Activated CD4-positive, alpha-beta T cell treated with anti-CD3 and anti-CD28 coated beads for 1 hour (primary cell): ENCODE measurements at places on chromosomes 5 and 9.

DNA sequence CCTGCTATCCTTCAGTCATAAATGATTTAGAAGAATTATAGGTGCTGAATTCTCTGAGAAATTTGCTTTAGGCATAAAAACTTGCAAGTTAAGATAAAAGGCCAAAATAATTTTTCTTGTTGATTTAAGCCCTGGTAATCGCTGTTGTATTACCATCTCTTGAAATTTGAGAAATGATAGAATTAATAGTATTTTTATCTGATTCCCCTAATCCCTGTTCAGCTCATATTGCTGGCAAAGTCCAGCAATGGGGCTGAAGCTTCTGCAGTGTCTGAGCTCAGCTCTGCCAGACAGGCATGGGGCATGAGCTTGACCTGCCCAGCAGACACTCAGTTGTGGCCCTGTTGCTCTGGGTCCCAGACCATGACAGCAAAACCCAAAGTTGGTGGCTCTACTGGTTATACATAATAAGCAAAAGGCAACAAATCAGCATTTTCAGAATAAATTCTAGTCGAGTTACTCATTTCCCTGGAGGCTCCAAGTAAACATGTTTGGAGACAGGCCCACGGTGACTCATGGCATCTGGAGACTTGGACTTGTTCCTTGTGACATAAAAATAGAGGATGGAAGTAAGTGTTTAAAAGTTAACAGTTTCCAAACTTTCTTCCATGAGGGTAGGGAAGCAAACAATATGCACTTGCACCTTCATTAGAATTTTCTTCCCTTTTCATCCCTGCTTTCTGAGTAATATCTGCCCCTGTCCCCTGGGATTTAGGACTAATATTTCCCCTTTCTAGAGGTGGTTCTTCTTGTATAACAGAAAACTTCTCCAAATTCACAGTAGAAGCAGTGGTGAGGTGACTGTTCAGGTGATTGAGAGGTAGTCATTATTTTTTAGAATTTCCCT, 60.2 kb upstream of the SLC2A8 start:
- no peak for DNase-seq

DNA sequence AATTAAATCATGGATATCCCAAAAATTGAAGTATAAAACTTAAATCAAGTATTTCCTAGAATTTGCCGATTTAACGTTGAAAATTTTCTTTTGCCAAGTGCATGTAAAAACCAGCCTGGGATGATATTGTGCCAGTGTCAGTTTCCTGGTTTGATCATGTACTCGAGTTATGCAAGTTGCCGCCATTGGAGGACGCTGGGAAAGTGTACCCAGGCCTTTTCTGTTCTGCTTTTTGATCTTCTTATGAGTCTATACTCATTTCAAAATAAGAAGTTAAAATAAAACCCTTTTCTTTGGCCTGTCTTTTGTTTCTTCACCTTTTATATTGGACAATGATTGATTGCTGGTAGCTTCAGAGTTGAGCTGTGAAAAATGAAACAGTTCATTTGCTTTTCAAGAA, 93.1 kb upstream of the NFIL3 start:
- no peak for DNase-seq

GRCh38 chr5:88298425-88298824, 29.8 kb upstream of the TMEM161B start:
- no peak for DNase-seq

- no peak for DNase-seq
Observed at GRCh38 chr9:6909181-6909580, 151.4 kb downstream of the KDM4C start.

GRCh38 chr9:113875459-113876150, 504 bp upstream of the ZNF618 start:
- no peak for DNase-seq

DNA sequence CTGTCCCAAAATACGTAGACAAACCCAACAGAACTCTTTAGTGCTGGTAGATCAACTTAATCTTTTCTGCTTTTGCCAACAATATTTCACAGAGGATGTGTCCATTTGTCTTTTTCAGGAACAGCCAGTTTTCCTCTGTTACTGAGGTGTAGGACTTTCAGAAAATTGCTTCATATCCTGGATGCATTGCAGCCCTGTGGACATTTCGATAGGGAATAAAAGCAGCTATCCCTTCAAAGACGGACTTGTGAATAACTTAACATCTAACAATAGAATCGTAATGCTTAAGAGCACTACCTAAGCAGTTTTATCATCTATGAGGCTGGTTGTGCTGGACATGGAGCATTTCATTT, 59.7 kb downstream of the PCSK1 start:
- no peak for DNase-seq

DNA sequence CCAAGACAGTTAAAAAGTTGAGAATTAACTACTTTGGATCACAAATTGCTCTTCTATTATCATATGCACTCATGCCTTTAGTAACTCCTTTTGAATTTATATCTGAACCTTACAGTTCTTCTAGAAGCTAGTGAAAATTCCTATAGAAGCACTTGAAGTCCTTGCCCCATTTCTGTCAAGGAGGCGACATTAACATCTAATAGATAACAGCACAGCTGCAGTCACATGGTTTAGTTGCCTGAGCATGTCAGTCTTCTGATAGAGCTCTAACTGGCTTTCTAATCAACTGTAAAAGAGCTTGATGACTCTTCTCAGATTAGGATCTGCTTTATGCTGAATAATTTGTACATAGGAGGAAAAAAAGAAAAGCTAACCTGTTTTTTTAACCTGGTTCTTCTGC, 9.0 kb downstream of the RFESD start:
- no peak for DNase-seq

- no peak for DNase-seq
Observed at GRCh38 chr9:14797435-14797834, 74.9 kb upstream of the CER1 start.

DNA sequence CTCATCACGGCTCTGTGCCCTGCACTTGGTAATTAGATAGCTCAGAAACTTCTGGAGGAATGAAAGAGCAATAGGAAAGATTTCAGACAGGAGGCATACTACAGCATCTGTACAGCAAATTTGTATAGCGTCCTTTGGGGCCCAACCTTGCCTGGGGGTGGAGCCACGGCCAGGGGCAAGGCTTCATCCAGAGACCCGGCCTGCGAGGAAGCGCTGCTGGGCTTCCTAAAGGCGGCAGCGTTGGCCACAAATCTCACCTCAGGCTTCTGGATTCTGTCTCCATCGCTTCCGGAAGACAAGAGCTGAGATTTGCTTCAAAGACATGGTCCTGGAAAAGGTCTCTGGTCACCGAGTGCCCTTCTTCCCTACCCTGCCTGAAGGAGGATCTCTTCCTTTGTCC, 12.2 kb upstream of the SPATA31D1 start:
- no peak for DNase-seq

- DNase-seq: no peak
Observed at GRCh38 chr5:173420108-173420507, 91.9 kb upstream of the STC2 start.

DNA sequence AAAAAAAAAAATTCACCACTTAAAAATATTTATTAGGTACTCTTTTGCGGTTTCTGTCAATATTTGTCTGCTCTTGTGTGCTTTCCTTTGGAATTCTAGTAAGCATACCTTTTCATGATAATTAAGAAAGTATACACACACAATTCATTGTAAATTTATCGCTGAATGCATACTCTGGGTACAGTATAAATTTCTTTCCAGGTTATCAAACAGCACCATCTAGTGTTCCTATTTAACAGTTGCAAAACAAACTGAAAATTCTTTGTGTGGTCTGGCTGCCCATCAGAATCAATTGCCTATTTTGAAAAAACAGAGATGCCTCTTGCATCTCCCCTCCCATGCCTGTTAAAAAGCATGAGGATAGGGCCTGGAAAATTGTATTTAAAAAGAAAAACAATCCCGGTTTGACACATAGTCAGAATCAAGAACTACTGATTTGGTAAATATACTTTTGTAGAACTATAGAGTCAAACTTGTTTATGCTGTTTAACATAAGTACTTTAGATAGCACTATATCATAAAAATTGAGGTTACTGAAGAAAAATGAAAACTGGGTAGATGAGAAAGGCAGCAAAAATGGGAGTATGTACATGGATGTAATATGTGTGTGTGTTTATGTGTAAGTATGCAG, 16.2 kb downstream of the PGGT1B start:
- DNase-seq: no peak

GRCh38 chr5:132916086-132916485, 42.6 kb downstream of the LEAP2 start:
- no peak for DNase-seq

DNA sequence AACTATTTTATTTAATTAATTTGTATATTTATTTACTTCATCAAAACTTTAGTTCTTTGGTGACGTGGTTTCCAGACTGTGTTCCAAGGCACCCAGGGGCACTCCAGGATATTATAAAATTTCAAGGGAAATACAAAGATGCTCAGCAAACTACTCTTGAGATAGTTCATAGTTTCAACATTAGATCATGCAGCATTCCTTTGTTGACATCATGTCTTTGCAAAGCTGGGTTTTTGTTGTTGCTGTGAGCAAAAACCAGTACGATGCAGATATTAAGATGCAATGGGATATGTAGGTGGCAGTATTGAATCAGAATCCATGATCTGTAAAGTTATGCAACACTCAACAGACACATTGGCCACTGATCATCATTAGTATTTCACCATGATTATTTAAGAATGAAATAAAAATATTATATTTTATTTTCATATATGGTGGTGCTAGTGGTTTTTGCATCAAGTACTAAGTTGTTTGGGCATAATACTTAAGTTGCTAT, 219.7 kb downstream of the ADCY2 start:
- DNase-seq: no peak

DNA sequence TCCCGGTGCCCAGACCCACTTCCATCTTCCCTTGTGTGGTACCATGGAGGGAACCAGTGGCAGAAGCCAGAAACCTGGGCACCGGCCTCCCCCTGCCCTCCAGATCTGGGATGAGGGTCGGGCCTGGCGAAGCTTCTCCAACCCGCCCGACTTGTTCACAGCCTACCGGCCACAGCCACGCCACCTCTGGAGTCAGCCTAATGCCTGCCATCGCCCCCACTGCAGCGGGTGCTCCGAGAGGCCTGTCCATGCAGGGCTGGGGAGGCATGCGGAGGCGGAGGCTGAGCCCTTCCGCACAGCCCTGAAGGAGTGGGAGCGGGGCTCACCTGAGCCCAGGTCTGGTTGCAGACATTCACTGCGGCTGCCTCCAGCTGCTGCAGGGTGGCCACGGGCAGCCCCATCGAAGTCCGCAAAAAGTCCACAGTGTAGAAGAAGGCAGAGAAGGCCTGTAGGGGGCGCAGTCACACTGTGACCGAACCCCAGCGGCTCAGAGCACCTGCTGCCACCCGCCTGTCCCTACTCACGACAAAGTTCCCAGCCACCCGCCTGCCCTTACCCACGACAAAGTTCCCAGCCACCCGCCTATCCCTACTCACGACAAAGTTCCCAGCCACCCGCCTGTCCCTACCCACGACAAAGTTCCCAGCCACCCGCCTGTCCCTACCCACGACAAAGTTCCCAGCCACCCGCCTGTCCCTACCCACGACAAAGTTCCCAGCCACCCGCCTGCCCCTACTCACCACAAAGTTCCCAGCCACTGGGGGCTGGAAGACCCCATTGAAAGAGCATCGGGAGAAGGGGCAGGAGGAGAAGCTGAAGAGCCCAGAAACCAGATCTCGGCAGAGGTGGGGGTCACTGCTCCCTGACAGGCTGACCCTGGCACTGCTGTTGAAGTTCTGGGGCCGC, 3.8 kb upstream of the NPDC1 start:
- peak; percentile 33 for DNase-seq

DNA sequence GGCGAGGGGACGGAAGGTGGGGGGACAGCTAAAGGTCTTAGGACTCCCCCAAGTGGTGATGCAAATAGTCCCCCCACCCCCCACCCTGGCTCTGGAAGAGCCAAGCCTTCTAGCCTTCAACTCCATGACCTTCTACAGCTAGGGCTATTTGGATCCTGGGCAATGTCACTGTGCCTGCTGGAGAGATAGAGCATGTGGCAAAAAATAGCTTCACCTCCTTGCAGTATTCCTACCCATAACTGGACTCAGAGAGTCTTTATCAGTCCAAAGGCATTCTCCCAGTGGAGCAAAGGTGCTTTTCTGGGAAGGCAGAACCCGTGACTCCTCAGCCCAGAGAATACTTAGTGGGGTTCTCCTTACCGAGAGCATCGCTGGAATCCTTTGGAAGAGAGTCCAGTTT, 48.9 kb upstream of the PPARGC1B start:
- no peak for DNase-seq

- no peak for DNase-seq
Observed at GRCh38 chr5:132411304-132412013, 41.9 kb downstream of the SLC22A5 start.

DNA sequence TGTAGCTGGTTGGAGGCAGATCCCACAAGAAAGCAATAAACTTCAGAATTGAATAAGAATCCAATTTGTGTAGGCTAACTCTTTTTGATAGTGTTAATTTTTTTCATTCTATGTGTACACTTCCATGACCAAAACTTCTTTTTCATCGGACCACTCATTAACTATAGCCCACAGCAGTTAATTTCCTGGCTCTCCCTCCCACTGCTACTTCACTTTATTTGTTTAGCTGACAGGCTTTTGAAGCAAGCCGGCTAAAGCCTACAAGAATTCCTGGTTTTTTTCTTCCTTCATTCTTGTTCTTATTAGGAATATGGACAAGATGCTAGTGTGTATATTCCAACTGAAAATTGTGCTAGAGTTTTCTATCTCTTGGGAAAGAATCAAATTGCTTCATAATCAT, 329.2 kb upstream of the CCNH start:
- DNase-seq: no peak

GRCh38 chr5:141585594-141585993, 33.2 kb downstream of the DIAPH1 start:
- no peak for DNase-seq

GRCh38 chr9:28841775-28842174, 1268.5 kb upstream of the C9orf72 start:
- DNase-seq: no peak

DNA sequence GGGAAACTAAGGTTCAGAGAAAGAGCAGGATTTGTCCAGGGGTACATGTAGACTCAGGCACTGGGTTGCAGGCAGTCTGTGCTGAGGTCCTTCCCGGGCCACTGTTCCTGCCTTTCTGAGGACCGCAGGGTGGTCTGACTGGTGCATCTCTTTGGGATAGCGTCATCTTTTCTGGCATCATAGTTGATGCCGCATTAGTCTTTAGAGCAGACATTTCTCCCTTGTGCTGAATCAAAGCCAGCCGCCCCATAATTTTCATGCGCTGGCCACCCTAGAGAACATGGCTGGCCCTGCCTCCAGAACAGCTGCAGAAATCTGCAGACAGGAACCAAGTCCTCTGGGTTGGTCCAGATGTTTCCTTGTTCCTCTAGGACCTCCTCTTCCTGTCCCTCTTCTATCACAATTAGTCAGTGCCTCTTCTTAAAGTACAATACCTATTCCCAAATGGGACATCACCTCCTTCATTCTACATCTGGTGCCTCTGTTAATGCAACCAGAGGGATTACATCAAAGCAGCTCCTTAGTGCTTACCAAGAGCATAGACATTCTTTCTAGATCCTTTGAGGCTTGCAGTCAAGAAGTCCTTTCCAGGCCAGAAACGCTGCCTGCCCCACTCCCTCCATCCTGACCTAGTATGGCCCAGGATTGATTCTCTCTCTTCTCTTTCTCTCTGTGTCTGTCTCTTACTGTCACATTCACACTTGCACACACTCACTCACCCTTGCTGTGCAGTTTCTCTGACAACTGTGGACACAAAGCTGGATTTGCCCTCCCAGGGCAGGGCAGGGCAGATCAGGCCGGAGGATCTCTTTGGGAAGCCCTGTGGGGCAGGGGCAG, 42.0 kb upstream of the ORM1 start:
- DNase-seq: no peak
